NCI-H2081 (cell line): ENCODE measurements at places on chromosomes 3 and 15.

DNA sequence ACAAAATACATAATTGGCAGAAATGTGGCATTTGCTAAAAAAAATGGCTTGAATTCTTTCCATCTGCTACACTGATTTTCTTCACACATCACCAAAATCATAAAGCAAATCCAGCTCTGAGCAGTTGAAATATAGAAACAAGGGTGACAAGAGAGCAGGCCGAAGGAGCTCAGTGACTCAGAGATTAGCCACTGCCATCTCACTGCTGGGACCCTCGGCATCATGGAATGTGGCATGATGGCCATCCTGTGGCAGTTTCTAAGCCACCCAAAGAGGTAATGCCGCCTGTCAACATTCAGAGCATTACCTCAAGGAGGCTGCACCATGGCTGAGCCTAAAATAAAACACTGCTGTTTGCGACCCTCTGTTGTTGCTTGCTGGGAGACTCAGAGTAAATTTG, 80.5 kb upstream of the OSBPL11 start:
- no peak for DNase-seq

DNA sequence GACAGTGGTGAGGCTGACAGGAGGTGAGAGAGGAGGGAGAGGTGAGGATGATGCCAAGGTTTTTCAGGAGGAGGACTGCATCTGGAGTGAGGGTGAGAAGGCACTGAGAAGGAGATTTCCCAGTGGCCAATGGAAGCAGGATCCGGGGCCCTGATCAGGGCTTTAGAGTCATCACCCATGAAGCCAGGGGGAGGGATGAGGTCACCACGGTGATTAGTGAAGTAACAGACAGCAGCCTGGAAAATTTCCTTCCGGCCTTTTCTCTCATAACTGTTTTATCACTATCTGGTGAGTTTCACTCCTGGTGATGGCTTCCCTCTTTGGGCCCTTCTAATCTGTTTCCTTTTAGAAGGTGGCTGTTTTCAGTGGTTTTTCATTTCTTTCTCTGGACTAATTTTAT, 80.5 kb upstream of the WNT5A start:
- DNase-seq, result no peak

- no peak for DNase-seq
Observed at GRCh38 chr3:171851660-171852058, 8.5 kb downstream of the TMEM212 start.

DNA sequence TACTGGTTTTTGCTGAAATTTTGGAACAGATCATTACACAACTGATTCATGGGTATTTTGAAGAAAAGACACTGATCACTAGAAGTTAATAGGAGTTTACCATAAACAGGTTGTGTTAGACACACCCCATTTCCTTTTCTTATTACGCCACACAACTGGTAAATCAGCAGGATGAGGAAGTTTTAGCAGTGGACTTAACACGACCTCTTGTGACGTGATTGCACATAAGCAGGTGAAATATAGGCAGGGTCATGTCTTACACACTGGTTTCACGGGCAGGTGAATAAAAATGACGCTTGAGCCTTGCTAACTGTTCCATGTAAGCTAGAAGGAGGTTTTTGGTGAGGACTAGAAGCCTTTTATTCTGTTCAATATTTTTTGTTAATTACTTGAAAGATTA, 27.1 kb upstream of the TPRG1 start:
- DNase-seq, result peak; percentile 22

- no peak for DNase-seq
Observed at GRCh38 chr15:75712668-75713337, at the start of gene CSPG4. Gene CSPG4, minus strand, starts transcription at chr15:75712848. Its CDS starts 93 bp downstream, at chr15:75712755.

GRCh38 chr3:54575618-54575960, 352.3 kb downstream of the LRTM1 start:
- no peak for DNase-seq

- DNase-seq, result no peak
Observed at GRCh38 chr3:69386556-69387385, 883 bp upstream of the FRMD4B start.

DNA sequence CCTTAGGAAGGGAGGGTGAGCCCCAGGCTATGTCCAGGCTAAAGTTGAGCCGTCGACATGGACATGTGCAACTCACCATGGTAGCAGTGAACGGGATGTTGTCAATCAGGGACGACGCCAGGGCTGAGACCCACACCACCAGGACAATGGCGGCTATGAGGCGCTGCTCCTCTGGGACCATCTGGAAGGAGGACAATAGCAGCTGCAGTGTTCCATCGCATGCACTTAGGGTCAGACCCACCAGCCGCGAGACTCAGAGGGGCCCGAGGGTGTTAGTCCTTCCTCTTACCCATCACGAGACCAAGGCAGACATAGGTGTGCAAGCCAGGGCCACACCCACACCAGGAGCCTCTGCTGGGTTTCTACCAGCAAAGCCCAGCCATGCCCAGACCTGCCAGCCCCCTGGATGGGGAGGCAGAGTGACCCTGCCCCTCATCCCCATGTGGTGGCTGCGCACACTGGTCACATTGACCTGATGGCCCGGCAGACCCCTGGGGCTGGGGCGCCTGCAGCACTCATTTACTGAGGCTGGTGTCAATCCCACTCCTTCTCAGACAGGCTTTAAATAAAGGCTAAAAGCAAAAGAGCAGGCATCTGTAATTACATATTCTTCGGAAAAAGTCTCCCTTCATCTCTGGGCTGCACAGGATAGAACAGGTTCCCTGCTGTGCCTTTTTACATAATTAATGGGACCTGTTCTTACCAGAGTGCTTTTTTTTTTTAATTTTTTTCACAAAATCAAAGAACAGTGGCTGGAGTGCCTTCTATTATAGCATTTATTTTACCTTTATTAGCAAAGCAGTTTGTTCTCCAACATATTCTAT, 227.8 kb downstream of the OCA2 start:
- no peak for DNase-seq

GRCh38 chr3:195440379-195440778, 2.4 kb downstream of the ACAP2 start:
- no peak for DNase-seq

DNA sequence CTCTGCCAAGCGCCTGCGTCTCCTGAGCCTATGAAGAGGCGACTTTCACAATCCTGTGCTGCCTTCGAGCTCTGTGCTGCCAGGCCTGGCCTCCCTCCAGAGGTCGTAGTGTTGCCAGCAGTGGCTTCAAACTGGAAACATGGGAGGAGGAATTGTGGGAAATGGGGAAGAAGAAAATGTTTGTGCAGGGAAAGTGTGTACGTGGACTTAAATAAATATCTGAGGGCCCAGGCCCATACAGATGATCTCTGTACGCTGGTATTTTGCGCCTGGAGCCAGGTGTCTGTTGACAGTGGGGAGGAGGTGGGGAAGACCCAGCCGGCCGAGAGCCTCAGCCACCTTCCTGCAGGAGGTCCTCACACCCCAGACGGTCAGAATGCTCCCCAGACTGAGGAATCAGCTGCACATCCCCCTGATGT, 44.6 kb downstream of the ZBTB38 start:
- DNase-seq, result peak; percentile 44

GRCh38 chr3:79871656-79872055, 103.9 kb upstream of the ROBO1 start:
- no peak for DNase-seq

- DNase-seq, result no peak
Observed at GRCh38 chr15:39458131-39458530, 122.7 kb upstream of the THBS1 start.

- no peak for DNase-seq
Observed at GRCh38 chr15:100372739-100373119, 31.0 kb upstream of the ADAMTS17 start.

GRCh38 chr15:69058830-69059556, 44.5 kb downstream of the NOX5 start:
- DNase-seq, result peak; percentile 87

GRCh38 chr3:172675441-172676193, 35.2 kb downstream of the NCEH1 start:
- DNase-seq, result peak; percentile 54

- DNase-seq, result no peak
Observed at GRCh38 chr3:4888913-4889846, 90.1 kb upstream of the BHLHE40 start.

DNA sequence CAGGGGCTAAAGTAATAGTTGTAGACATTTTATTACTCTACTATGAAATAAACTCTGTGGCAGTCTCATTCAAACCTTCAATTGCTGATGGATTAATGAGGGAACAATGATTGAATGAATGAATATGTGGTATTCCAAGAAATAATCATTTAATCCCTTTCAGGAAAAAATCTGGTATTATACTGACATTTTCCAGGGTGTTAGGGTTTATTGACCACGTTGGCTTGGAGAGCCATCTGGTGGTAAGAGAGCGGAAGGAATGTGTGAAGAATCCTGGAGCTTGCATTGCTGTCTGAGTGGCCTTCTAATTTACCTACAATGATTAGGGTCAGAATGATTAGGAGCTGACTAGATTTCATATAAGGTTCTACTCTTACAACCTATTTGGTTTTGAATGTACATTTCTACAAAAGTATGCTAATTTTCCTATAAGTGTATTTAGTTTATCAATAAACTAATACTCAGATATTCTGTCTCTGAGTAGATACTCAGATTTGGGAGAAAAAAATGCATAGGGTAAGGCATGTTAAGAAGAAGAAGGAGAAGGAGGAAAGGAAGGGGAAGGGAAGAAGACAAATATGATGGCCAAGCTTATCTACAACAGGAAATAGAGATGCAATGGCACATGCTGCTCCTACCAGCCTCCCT, 249.9 kb downstream of the ROBO1 start:
- DNase-seq, result peak; percentile 28

DNA sequence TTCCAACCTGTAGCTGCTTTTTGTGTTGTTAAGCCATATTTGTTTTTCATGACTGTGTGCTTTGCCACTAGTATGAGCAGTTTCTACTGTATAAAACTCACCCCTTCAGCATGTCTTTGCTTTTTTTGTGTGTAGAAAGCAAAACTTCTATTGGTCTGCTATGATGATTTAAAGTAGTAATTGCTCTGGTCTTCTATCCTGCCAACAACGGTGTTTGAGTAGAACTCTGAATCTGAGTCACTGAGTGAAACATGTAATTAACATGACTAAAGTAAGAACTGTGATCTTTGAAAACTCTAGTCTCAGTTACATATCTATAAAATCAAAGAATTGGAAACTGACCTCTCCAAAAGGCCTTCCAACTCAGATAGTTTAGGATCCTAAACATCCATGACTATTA, 133.6 kb downstream of the TPRG1 start:
- no peak for DNase-seq

GRCh38 chr3:47221798-47222197, 57.9 kb upstream of the SETD2 start:
- DNase-seq, result no peak

- DNase-seq, result peak; percentile 40
Observed at GRCh38 chr3:135412475-135412874, 553.1 kb upstream of the PPP2R3A start.

DNA sequence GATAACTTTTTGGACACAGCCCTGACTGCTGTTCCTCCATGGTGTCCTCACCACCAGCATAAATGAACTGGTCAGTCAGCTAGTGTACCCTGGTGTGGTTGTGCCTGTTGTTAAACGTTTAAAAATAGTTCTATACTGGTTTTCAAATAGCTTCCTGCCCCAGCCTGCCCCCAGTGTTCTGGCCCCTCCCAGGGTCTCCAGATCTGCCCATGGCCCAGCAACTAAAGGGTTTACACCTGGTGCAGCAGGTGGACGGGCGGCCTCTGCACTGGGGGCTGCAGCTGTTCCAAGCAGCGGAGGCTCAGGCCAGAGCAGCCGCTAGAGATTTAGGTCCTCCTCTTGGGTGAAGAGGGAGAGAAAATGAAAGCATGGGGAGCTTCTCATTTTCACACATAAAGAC, 6.1 kb upstream of the NR2E3 start:
- no peak for DNase-seq

- no peak for DNase-seq
Observed at GRCh38 chr3:50612970-50613846, 1.6 kb upstream of the CISH start.

DNA sequence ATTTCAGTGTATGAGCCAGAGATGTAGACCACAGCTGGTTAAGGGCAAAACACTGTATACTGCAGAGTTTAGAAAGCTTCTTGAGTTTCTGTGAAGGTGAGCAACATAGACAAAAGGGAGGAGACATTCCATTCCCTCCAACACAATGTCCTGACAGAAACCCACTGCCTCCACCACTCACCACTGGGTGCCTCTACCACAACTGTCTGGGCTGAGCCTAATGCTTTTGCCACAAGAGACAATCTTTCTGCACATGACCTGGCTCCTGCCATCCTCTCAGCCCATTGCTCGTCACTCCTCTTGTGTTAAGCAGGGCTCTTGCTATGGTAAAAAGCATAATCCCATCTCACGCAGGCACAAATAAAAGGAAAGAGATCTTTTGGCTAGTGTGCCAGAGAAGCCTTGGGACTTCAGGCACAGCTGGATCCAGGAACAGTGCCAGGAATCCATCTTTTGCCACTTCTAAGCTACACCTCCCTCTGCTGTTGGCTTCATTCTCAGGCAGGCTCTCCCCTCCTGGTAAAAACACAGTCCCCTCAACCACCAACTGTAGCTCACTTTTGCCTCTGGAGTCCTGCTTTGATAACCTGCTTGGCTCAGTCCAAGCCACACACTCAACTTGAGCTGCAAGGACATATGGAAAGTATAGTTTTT, 140.6 kb upstream of the PRR20G start:
- peak; percentile 85 for DNase-seq

DNA sequence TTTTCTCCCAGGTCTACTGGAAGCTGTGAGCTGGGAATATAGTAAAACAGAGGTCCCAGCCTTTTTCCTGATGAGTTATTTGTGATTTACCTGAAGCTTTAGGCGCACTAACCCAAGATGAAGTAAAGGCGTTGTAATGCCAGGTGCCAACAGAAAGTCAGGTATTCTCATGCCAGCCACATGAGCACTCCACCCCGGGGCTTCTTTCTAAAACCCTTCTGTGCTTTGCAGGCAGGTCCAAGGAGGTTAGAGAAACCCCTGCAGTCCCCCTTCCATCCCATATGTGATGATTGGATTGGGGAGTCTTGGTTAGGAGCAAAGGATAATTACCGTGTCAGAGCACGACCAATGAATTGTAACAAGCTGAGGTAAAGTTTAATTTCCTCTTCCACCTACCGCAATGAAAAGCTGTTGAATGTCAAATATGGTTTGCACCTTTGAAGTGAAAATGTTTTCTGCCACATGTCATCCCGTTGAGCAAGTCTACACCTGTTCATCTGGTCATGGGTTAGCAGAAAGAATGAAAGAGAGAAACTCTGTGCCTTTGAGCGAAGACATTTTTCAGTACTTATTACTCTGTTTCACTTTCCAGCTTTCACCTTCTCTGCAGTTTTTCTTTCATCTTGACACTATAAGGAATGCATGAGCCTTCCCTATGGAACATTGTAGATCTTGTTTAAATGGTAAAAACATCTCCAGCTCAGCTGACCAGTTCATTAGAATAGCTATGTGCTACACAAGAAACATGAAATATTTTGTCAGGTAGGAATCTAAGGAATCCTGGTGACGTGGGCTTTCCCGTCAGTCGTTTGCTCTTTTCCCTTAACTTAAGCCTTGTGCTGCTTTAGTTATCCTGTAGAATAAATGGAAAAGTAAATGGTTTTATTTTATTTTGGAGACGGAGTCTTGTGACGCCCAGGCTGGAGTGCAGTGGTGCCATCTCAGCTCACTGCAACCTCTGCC, 204.6 kb upstream of the IL12A start:
- no peak for DNase-seq
